Activated T-helper 1 cell treated with Interleukin-2 at 50 U/mL for 16 hours (primary cell): ENCODE measurements at places on chromosomes 16 and 17.

DNA sequence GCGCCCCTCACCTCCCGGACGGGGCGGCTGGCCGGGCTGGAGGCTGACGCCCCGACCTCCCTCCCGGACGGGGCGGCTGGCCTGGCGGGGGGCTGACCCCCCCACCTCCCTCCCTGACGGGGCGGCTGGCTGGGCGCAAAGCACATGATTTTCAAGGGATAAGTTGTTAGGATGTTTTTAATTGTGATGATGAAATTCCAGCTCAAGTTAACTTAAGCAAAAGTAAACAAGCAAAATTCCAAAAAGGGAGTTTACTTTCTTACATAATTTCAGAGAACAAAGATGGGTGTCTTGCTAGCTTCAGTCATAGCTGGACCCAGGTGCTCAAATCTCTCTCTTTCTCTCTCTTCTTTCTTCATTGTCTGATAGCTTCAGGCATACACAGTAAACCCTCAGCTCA is 33.6 kb upstream of the MED9 start:
- no peak for DNase-seq

DNA sequence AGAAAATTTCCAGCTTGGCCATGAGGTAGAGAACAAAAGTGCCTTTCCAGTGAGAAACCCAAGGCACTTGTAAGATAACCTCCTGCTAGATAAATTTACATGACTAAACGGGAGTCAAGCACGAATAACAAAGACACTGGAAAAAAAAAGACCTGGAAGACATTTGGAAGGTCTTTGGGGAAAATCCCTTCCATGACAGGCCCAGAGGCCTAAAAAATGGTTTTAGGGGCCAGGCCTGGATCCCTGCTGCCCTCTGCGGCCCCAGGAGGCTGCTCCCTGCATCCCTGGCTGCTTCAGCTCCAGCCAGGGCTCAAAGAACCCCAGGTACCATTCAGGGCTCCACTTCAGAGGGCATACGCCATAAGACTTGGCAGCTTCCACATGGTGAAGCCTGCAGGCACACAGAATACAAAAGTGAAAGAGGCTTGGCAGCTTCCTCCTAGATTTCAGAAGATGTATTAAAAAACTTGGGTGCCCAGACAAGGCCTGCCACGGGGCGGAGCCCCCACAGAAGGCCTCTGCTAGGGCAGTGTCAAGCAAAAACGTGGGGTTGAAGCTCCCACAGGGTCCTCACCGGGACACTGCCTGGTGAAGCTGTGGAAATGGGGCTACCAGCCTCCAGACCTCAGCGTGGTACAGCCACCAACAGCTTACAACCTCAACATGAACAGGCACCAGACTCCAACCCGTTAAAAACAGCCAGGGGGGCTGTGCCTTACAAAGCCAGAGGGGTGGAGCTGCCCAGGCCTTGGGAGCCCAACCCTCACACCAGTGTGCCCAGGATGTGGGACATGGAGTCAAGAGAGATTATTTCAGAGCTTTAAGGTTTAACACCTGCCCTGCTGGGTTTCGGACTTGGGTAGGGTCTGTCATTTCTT is 77.1 kb downstream of the SDK2 start:
- no peak for DNase-seq

DNA sequence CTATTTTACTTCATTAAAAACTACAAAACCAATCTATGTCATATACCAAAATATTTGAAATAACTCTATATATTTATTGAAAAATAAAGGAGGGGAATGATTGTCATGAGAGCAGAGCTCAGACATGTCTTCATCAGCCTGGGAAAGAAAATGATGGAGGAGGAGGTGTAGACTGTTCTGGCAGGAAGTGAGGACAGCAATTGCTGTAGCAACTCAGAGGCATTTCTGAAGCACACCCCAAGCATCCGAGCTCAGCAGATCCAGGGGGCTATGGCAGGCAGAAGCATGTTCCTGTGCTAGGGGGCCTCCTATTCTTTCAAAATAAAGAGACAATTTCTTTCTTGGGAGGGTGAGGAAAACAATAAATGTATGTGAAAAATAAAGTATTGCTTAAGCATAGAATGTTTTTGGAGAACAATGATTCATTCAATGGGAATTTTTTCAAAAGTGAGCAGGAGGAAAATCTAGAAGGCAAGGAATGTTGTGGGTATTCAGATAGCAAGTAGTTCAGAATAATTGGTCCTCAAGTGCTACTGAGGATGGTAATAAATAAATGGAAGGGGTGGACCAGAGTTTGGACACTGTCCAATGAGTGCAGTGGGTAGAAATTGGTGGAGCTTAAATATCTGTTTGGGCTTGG is 383.4 kb downstream of the CDH11 start:
- no peak for DNase-seq

DNA sequence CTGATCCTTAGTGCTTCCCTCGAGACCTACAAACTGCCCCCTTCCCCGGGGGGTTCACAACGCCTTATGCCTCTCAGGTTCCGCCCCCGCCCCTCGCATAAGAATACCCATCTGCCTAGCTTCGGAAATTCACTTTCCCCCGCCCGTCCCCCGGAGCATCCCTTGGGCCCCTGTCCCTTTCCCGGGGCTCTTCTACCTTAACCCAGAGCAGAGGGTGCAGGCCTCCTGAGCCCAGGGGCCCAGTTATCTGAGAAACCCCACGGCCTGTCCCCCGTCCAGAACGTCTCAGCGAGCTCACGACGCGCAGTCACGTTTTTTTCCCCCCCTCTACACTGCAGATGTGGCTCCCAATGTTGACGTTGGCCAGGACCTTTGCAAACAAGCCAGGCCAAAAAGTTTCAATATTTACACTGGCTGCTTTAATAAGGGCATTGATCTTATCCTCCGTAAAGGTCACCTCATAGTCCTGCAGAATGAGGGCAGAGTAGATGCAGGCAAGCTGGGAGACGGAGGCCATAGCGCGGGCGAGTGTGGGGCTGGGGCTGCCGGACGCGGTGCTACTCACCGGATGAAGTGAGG is 1.4 kb upstream of the NBR1 start:
- no peak for DNase-seq
